ENCODE measurements at places on chromosomes 11 and 22.

GRCh38 chr11:17596310-17596669 lies 49.2 kb downstream of the OTOG start:
- no peak for DNase-seq

- no peak for DNase-seq
Observed at GRCh38 chr11:31340903-31341572, 28.5 kb downstream of the DCDC1 start.

- DNase-seq: no peak
Observed at GRCh38 chr22:50547263-50547985, 1.7 kb downstream of the KLHDC7B start.

DNA sequence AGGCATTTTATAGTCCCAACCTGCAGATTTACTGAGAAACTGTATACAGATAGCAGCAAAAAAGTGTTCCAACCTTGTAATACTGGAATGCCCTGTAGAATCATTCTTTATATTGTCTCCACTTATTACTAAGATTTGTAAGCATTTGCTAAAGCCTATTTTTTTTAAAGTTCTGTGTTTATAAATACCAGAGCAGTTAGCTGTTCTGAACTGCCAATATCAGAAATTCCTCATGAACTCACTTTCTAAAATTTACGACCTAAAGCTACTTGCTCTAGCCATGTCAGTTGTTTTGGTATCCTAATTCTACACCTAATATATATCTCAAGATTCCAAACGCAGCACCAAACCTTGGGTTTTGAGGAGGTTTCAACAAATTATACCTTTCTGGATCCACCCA lies 103.2 kb downstream of the C11orf65 start:
- no peak for DNase-seq

GRCh38 chr22:36177160-36177559 lies 16.6 kb upstream of the APOL3 start:
- no peak for DNase-seq

DNA sequence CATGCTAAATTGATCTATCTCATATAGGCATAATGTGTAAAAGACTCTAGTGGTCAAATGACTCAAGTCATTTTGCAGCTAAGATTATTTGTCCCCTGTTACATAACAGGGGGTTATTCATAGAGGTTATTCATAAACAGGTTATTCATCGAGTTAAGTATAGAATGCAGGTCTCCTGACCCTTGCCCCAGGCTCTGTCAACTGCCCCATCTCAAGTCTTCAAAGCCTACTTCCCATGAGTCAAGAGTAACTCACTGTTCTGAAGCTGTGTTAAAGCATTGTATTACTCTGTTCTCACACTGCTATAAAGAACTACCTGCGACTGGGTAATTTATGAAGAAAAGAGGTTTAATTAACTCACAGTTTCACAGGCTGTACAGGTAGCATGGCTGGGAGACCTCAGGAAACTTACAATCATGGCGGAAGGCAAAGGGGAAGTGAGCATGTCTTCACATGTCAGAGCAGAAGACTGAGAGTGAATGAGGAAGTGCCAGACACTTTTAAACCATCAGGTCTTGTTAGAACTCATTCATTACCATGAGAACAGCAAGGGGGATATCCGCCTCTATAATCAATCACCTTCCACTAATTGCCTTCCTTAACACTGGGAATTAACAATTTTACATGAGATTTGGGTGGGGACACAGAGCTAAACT lies 226.2 kb upstream of the BLID start:
- no peak for DNase-seq

DNA sequence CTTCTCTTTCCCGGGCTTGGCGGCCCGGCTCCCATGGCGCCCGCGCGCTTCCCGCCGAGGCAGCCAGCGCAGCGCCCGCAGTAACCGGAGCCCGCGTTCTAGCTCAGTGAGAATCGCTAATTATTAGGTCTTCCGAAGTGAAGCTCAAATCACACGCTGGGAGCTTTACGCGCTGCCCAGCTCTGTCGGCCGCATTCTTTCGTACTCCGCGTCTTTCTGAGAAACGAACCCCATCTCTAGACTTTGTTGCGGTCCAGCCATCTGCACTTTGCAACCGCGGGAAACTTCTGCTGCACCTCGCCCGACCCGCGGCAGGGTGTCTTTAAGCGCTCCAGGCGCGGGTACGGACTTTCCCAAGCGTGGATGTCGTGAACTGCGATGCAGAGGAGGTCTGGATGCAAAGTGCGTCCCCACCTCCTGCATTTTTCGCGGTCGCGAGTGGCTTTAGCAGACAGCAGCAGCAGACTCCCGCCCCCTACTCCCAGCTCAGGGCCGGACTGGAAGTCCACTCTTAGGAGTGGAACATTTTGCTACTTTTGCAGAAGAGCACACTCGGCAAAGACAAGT lies 6.0 kb upstream of the PAX6 start:
- DNase-seq: no peak

DNA sequence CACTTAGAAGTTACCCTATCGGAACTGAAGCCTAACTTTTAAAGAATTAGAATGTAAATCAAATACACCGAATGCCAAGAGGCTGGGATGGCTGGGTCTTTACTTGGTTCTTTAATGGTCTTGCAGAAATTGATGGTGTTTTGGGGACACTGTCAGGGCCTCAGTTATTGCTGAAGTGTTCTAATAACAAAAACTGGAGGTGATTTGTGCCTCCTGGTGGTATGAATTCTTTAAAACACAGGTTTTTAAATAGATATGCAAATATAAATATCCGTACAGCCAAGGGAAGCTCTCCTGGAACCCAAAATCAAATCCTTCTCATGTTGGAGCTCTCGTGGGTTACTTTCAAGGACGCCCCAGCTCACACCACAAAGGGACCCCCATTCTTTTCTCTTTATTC lies 19.3 kb upstream of the TMPRSS5 start:
- DNase-seq: no peak

GRCh38 chr22:32396746-32397145 lies 15.3 kb downstream of the RTCB start:
- DNase-seq: no peak

DNA sequence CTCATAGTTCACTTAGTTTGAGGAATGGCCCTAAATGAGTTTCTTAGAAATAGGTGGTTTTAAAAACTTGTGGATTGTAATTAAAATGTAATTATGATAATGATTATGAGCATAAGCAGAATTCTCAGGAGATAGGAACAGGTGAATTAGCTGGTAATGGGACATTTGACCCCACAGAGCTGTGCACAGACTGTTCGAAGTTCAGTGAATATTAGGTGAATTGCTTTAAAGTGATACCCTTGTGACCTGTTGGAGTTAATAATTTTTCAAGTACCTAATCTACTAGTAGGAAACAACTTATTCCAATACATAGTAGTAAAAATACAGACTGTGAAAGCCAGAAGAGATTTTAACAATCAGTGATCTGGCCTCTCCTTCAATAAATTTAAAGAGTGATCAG lies 8.1 kb downstream of the FAR1 start:
- no peak for DNase-seq

DNA sequence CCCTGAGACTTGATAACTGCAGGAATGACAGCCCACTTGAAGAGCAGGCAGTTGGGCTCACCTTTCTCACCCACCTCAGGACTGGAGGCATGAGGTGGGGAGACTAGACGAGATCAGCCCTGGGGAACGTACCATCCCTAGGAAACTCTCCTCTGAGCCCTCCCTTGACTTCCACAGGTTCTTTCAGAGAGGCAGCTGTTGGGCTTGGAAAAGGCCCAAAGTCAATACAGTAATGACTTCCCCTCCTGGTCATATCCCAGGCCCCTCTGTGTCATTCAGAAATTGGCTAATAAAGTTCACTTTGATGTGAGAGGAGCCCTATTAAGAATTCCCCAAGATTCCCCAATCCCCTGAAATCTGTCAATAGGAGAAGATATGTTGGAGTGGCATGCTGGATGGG lies 5.8 kb upstream of the NECTIN1 start:
- no peak for DNase-seq

- DNase-seq: no peak
Observed at GRCh38 chr11:84817998-84818397, 809.1 kb downstream of the DLG2 start.

DNA sequence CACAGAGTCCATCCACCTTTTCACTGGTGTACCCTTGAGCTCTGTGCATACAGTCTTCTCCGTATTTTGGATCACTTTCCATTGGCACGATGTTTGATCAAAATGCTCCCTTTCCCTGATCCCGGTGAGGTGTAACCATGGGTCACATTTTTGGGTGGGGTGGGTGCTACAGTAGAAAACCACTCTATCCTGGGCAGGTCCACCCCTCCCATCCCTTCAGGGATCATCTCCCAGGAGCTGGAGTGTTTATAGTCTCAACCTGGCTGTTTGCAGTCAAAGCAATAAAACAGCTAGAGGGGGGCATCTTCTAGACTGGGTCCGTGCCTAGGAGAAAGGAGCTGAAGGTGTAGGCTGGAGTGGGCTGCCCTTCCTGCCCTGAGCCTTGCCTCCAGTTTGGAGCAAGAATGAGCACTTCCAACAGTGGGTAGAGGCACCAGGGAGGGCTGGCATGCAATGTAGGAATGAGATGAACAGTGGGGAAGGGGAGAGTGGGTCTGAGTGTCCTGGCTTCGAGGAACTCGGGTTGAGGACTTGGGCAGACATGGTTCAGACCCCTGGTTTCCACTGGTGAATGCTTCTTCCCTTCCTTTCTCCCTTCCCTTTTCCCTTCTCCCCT lies 38.8 kb downstream of the RNF141 start:
- no peak for DNase-seq

- DNase-seq: no peak
Observed at GRCh38 chr11:75845324-75845723, 30.3 kb downstream of the UVRAG start.

GRCh38 chr22:50705851-50706351 lies 32.1 kb upstream of the ACR start:
- no peak for DNase-seq

DNA sequence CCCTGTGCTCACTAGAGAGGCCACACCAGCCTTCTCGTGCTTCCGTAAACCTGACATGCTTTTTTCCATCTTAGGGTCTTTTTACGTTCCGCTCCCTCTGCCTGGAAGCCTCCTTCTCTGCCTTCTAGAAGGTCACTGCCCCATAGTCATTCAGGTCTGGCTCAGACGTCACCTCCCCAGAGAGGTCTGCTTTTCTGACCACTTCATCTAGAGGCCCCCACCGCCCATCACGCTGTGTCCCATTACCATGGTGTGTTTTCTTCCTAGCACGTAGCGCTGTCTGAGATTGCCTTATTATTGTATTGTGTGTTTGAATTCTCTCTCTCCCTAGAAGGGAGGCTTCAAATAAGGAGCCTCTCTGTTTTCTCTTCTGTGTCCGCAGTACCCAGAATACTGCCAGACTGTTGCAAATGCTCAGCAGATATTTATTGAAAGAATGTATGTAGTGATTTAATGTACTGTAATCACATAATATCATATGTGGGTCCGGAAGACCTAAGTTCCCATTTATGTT lies 10.0 kb downstream of the TAB1 start:
- DNase-seq: no peak

DNA sequence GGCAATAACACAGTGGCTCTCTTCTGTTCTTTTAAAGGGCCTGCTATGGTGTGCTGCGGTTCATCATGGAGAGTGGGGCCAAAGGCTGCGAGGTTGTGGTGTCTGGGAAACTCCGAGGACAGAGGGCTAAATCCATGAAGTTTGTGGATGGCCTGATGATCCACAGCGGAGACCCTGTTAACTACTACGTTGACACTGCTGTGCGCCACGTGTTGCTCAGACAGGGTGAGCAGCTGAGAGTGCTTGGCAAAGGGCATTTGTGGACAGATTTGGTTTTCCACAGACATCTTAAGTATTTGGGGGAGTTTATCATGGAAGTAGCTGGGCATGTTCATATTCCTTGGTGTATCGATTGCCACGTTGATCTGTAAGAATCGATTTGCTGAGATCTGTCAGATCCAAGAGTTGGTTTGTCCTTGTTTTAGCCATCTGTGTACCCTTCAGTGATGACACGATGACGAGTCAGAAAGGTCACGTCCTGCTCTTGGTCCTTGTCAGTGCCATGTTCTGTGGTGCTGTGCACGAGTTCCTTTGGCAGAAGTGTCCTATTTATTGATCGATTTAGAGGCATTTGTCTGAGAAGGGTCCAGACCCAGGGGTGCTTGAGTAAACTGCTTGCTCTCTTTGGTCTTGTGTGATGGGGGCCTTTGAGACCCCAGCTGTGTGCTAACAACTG lies 4.8 kb downstream of the RPS3 start:
- DNase-seq: no peak

DNA sequence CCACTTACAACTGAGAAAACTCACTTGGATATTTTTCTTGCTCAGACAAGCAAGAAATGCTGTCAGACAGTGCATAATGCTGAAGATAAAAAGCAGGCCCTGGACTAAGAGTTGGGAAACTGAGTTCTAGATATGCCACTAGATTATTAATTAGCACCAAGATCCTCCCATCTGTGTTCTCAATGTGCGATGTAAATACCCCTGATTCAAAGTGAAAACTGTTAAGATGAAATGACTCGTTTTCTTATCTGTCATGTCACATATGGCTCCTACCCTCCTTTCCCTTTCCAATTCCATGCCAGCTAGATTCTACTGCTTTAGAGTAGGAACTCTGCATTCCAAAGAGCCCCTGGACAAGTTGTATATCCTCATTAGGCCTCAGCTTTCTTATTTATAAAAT lies 88.9 kb upstream of the CLNS1A start:
- no peak for DNase-seq

DNA sequence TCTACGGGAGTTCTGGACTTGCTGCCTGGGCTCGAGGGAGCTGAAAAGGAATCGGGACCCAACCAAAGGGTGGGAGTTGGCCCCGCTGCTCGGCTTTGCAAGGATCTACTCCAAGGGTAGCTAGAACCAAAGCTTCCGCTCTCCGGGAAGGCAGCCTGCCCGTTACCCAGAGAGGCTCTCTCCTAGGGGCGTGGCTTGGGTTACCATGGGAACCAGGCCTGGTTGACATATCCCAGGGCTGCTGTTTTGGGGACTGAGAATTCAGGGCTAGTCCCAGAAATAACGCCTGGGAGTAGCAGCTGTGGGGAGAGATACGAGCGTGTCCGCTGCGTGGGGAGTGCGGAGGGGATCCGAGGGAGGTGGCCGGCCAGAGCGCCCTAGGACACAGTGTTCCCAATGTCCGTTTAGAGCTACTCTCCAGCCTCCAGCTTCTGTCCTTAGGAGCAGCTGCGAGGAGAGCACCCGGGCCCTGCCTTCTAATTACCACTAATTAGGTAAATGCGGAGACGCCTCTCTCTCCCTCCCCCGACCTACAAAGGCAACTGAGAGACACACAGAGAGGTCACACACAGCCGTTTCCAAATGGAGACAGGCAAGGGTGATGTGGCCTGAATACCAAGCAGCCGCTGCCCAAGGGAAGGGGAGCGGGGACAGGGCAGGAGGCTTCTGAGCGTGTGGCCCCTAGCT lies 141.6 kb upstream of the CADM1 start:
- DNase-seq: no peak

- DNase-seq: no peak
Observed at GRCh38 chr11:75082601-75083216, 14.0 kb downstream of the OR2AT4 start.

- DNase-seq: no peak
Observed at GRCh38 chr11:33723238-33723881, 12.9 kb downstream of the CD59 start.

DNA sequence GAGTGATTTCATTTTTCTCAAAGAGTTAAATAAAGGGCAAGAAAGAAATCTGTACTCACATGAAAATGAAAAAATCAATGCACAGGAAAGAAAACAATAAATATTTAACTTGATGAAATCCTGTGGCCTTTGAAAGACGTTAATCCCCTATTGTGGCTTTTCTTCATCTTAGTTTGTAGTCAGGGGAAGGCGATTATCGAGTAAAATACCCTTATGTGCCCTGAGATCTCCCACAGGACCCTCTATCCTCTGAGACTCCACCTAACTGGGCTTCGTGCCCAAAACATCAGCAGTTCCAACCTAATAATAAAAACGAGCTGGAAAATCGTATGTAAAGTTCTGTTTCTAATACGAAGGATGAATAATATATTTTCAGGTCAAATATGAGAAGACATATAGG lies 208.2 kb upstream of the ZC3H12C start:
- no peak for DNase-seq
